ENCODE measurements at places on chromosomes 2 and 18.

DNA sequence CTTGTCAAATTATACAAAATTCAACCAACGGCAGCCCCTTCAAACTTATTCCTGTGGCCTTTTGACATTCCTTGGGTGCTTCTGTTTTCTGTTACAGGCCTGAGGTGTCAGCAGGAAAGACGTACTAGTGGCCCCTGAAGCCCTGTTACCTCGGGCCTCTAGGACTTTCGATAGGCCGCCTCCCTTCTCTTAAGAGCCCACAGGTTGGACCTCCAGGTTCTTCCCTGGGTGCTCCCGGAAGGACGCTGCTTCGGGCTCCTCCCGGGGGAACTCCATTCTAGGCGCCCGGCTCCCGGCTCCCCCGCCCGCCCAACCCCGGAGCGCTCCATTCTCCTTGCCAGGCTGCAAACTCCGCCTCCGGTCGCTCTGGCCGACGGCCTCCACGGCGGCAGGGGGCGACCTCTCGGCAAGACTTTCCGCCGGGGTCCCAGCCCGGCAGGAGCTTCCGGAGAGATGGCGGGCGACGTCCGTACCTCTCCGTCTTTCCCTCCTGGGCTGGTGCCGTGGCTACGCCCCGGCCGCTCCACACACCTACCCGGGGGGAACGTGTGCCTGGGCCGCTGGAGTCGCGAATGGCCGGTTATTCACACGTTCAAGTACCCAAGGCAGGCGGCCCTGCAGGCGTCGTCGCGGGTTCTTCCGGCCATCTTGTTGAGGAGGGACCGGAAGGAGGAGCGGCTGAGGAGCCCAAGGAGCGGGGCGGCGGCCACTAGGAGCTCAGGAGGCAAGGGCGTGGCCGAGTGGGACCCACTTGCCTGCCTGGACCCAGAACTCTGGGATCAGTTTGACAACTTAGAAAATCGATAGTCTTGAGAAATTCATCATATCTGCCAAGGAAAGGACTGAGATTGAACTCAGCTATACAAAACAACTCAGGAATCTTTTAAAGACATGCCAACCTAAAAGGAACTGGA lies 27.5 kb downstream of the BOLA3 start:
- DNase-seq, result peak; percentile 78

GRCh38 chr18:61950371-61950770 lies 57.6 kb upstream of the RNF152 start:
- no peak for DNase-seq

DNA sequence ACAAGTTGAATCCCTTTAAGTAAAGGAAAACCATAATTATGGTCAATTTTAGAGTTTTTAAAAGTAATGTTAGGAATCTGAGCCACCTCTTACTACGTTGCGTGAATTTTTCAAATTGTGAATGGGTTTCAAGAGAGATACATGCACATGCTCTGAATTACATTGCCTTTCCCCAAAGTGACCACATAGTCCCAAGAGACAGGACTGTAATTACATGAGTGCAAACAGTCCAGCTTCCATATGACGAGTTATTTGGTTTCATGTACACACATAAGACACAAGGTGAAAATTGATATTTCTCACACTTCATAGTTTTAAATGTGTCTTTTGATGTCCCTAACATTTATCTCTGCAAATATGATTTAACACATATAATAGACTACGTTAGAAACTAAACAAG lies 850.8 kb downstream of the LRP1B start:
- DNase-seq, result no peak

DNA sequence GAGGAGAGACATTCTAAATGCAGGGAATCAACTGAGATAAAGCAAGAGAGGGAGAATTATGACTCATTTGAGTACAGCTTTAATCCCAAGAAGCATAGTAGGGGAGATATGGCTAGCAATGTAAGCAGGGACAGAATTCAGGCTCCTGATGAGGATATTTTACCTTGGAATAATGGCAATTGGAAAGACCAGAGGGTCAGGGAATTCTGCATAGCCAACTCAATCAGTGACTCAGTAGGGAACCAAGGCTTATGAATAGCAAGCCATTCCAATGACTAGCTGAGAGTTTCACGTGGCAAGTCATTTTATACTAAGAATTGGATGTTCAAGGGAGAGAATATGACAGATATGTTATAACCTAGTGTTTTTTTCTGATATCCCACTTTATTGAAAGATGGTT lies 563.8 kb upstream of the NETO1 start:
- DNase-seq, result no peak

- no peak for DNase-seq
These were observed 73.9 kb downstream of the LRRFIP1 start for GRCh38 chr2:237701033-237701858.

DNA sequence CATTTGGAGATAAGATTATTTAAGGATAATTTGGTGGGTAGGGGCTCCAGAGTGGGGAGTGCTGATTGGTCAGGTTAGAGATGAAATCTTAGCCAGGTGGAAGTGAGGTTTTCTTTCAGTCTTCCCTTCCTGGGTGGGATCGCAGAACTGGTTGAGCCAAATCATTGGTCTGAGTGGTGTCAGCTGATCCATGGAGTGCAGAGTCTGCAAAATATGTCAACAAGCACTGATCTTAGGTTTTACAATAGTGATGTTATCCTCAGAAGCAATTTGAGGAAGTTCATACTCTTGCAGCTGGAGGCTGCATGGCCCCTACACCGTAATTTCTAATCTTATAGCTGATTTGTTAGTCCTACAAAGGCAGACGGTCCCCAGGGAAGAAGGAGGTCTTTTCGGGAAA lies 1483.4 kb upstream of the ZEB2 start:
- no peak for DNase-seq

GRCh38 chr2:204364860-204365535 lies 180.3 kb upstream of the PARD3B start:
- DNase-seq, result no peak

DNA sequence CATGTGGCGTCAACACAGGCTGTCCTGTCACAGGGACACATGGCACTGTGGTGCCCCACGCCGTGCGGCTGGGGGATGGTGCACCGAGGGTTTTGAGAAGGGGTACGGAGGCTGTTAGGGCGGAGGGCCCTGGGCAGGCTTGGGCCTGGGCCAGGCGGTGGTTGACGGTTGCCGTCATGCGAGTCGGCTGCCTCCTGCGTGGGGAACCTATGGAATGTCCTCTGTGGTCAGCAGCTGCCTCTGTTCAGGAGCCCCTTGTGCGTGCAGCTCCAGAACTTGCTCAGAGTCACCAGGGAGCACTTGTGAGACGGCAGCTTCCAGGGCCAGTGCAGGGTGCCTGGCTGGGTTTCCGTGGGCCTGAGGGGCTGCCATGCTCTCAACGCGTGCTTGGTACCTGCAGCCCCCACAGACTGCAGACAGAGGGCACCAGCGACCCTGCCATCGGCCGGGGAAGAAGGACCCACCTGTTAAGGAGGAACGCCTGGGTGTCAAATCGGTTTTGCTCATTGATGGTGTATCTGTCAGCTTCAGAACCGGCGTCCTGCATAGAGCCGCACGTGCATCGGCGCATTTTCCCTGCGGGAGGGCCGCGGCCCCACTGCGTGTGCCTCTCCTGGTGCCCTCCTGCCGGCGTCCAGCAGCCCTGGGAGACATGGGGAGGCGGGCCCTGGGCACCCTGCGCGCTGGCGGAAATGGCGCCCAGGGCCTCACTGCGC lies 10.0 kb upstream of the D2HGDH start:
- DNase-seq, result no peak

Data from activated T-helper 1 cell treated with Interleukin-2 at 50 U/mL for 16 hours (primary cell).